ENCODE measurements at places on chromosomes 6 and 20.
A peak's percentile ranks its signal among the peaks of the same experiment; 100 is the strongest.

- DNase-seq: no peak
These were observed 341.0 kb upstream of the OPRM1 start for GRCh38 chr6:153698001-153698400.

GRCh38 chr6:37242429-37243052 is 15.0 kb upstream of the TBC1D22B start:
- no peak for DNase-seq

DNA sequence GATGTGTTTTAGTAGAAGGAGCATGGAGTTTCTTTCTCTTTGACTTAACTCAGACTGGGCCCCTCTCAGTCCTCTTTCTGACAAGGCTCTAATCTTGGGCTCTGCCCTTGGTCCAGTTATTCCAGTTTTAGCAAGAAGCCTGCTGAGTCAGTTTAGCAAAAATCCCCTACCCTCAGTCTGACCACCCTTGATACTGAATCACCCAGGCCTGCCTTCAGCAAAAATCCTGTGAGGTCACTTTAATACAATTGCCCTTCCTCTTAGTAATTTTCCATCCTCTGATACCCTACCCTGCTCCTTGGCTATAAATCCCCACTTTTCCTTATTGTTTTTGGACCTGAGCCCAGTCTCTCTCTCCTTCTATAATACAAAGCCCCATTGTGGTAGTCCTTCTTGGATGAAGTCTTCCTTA is 326.7 kb upstream of the NOX3 start:
- no peak for DNase-seq

DNA sequence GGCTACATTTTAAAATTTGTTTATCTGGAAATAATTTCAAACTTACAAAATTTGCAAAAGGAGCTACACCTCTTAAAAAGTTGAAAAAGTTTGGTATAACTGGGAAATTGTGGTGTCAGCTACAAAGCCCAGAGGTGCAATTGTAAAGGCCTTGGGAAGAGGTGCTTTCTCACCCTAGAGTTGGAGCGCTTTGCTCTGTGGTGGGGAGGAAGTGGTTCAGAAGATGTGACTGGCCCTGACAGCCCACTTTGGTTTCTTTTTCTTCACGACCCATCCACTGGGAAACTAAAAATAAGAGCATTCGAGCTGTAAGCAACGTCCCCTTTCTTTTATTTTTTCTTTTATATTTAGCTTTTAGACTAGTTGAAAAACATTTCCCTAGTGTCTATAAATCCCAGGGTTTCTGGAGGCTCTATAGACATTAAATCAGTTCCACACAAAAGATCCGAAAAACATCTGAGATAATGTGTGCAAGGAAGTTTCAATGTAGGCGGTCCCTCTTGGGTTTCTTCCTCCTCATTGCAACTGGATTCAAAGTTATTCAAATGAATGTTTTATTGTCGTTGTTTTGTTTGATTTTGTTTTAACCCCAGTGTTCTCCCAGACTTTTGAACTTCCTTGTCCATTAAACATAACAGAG is 397.8 kb downstream of the KIF16B start:
- no peak for DNase-seq

DNA sequence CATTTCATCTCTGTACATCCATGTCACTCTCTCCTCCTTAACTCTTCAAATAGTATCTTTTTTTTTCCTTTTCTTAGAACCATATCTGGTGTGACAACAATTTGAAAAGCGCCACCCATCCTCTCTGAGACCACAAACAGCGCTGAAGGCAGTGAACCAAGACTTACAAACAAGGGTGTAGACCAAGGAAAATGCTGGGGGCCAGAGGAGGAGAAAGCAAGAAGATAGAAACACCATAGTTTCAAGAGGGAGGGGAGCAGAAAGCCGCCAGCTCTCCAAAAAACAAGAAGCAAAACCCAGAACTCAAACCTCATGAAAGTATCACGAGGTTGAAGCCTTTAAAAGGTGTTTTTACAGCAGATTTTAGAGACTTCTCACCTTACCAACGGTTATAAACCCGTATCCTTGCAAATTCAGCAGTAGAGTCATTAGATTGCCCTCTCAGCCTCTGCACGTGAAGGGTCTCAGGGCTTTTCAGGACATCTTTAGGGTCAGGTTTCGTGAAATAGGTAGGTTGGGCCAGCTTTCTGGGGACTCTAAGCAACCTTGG is 13.3 kb upstream of the RIPOR2 start:
- DNase-seq: no peak

- DNase-seq: no peak
These were observed 65.7 kb downstream of the SRC start for GRCh38 chr20:37411408-37412219.

- DNase-seq: no peak
These were observed 95.6 kb downstream of the KIF16B start for GRCh38 chr20:16477632-16478031.

GRCh38 chr6:52507557-52508260 is 69.2 kb downstream of the TRAM2 start:
- DNase-seq: no peak

DNA sequence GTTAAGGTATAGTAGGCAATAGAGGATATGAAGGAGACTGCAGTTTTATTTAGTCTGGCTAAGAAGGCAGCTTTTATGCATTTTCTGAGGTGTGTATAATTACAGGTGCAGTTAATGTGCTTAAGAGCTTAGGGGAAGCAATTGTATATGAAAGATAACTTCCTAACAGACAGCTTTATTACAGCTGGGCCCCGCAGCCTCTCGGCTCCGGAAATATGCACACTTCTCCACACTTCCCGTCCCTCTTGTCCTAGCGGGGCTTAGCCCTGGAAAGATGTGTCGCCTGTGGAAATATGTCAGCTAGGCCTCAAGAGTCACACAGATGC is 178.4 kb upstream of the ARID1B start:
- no peak for DNase-seq

- DNase-seq: no peak
These were observed 35.3 kb downstream of the CHMP4B start for GRCh38 chr20:33846291-33846935.

DNA sequence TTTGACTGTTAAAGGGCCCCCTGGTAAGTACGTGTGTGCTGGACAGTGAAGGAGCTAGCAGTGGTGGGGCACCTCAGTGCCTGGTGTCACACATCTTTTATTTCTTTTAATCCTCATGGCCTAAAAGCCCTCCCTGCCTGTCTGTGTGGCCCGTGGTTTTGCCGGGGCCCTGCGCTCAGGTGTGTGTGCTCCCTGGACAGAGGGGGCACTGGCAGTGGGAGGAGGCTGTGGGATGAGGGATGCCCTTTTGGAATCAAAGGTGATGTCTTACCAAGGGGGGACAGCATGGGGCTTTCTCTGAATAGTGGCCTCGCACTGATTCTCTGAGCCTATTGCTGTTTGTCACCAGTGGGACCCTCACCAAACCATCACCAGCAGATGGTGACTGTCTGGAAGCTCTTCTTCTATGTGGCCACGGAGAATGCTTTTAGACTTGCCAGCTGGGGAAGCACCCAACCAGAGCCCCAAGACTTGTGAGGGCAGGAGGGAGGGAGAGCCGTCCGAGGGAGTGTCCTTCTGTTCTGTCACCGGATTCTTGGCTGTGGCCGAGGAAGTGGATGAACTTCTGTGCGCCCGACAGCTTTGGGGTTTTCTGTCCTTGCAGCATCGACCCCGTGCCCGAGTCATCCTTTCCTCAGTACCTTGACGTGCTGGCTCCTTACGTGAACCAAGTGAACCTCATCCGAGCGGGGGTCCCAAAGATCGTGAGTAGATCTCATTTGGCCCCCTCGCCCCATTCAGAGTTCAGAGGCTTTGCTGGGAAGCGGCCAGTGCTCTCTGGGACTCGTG is 18.1 kb downstream of the PNLDC1 start:
- no peak for DNase-seq

GRCh38 chr20:50191065-50191543 is 474 bp downstream of the CEBPB start:
- no peak for DNase-seq

GRCh38 chr6:112432853-112433252 is 85.7 kb downstream of the RFPL4B start:
- no peak for DNase-seq

DNA sequence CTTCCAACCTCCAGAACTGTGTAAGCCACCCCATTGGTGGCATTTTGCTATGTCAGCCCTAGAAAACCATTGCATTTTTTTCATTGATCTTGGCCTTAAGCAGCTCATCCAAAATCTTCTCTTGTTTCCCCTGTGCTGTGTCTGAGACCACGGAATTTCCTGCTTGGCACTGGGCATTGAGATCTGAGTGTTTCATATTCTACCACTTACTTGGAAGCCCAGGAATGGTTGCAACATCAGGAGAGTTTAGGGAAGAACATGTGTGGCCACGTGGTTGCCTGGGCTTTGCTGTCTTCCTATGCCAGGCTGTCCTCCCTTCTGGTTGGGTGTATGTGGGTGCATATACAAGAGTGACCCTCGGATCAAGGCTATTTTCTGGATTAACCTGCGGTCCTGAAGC is 139.3 kb upstream of the PMEPA1 start:
- DNase-seq: no peak

- no peak for DNase-seq
These were observed 464.6 kb downstream of the CDH26 start for GRCh38 chr20:60422848-60423247.

DNA sequence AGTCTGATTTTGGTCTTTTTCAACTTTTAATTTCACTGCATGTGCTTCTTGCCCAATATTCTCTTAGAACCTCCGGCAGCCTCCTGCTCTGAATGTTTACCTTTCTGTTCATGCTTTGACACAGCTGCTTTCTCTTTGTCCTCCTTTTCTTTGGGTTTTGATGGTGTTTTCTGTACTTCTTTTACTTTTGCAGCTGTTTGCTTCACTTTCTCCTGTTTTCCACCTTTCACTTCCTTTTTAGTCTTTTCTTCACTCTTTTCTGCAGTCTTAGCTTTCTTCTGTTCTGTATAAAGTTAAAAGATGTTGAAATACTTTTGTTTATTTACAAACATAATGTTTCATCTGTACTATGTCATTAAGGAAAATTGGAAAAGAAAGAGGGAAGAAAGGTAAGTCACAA is 133.1 kb downstream of the TRDN start:
- DNase-seq: no peak

GRCh38 chr20:7189231-7189630 is 421.7 kb downstream of the BMP2 start:
- no peak for DNase-seq

DNA sequence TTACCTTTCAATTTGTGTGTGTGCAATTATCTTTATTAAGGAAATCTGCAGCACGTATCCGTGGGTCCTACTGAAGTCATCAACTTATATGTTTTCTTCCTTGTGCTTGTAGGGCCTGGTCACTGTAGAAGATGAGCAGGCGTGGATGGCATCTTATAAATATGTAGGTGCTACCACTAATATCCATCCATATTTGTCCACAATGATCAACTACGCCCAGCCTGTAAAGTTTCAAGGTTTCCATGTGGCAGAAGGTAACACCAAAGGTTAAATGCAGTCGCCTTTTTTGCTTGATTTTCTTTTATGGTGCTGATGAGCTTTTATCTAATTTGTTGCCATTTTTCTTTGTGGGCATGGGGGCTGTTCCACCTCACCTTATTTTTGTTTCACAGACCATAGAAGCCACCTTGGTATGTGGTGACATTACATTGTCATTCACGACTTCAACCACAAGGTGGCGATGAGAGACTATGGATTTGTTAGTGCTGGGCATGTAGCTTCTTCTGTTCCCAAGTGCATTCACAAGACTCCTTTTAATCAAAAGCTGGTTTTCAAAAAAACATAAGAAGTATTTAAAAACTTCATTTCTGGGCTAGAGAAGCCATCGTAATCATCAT is 106.5 kb upstream of the LAMP5 start:
- DNase-seq: peak; percentile 70

- DNase-seq: no peak
These were observed 19.3 kb downstream of the RAE1 start for GRCh38 chr20:57370316-57370715.

- DNase-seq: no peak
These were observed 149.4 kb downstream of the DHX35 start for GRCh38 chr20:39111359-39112177.

- no peak for DNase-seq
These were observed 634 bp upstream of the BTBD9 start for GRCh38 chr6:38640216-38640909.

DNA sequence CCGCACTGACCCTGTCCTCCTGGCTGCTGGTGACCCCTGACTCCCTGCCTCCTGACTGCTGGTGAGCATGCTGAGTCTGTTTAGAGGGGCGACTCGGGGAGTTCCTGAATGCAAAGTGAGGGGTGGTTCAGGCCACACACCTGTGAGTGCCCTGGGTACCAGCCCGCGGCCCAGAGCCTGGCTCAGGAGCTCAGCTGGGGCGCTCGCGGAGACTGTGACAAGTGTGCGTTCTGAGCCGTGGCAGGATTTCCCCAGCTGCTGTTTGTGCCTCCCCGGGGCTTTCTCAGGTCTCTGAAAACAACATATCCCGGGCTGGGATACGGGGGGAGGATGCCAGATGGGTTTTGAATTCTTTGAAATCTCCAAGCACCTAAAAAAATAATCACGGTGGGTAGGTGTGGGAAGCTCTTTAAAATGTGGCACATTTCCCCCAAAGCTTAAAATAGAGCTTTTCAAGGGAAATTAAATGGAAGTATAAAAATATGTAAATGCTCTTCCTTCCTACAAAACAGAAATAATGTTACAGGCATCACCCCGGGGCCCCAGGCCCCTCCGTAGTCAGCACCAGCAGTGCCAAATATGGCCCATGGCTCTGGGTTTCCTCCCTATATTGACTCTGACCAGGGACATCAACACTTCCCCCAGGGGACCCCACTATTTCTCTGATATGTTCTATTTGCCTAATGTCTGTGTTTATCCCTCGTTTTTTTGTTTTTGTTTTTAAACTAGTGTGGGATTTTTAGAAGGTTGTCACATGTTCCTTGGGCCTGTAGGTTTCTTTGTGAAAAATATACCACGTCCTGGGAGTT is 49.9 kb upstream of the TAGAP start:
- no peak for DNase-seq

DNA sequence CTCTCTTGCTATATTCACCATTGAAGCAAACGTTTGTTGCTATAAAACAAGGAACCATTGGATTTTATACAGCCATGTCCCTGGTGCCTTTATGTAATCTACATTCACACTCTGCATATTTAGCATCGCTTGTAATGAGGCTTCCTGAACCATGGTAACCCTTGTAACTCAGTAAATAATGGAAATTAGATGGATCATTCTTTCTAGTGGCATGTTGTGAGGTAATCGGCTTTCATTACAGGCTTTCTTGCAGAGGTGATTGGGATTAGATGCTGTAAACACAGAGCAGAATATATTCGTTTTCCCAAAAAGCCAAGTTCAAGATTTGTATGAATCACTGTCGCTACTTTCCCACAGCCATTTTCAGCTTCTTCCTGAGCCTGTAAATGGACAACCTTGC is 36.1 kb downstream of the SMPDL3A start:
- DNase-seq: no peak

GRCh38 chr6:109074133-109074415 is 20.6 kb downstream of the SESN1 start:
- DNase-seq: no peak

GRCh38 chr6:45587229-45588060 is 209.7 kb upstream of the SUPT3H start:
- DNase-seq: no peak

DNA sequence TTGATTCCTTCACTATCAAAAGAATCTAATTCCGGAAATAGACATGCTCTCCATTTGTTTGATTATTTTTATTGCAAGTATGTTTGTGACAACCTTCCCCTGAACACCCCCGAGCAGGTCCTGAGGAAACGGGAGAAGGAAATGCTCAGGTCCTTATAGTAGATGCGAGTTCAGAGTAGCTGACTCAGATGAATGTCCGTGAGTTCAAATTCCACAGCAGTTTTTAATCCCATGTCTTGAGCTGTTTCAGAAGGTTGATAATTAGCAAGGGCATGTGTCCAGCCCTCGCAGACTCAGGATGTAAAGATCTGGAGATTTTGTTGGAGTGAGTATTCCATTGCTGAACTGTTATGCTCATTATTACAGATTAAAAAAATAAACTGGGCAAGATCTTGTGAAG is 169.3 kb downstream of the BCAS1 start:
- no peak for DNase-seq

GRCh38 chr6:30741063-30741779 is 1.3 kb downstream of the FLOT1 start:
- DNase-seq: no peak

Measured in hippocampal formation (tissue), 2 donors.